Cardiac muscle cell (in vitro differentiated cells and primary cell): ENCODE measurements at places on chromosomes 6 and 20.

DNA sequence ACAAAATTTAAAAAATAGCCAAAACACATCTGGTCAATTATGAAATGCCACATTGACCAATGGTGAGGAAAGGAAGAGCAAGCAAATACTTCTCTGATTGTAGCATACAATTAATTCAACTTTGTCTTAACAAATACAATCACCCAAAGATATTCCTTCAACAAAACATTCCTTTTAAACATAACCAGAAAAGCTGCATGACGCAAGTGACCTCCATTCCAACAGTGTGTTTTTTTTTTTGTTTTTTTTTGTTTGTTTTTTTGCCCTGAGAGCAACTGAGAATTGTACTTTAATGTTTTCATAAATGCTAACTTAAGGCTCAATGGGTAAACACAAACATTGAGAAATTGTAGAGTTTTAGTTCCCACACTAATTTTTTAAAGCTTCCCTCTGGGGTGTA is 184.4 kb downstream of the PTPRK start:
- DNase-seq: no peak

DNA sequence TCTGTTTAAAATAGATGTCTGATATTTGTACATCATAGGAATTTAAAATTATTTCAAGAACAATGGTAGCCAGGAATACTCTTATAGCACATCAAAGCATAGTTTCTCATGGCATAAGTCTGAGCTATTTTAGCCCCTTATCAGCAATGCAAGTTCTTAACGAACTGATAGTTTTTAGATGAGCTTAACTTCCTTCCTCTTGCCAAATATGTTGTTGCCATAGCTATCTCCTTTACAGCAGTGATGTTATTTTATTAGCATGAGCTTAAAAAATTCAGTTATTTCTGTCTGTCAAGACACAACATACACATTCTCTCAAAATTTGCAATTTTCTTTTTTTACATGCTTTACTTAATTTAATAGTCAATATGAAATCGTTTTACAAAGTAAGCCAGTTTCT is 867.2 kb downstream of the PHF3 start:
- no peak for DNase-seq

DNA sequence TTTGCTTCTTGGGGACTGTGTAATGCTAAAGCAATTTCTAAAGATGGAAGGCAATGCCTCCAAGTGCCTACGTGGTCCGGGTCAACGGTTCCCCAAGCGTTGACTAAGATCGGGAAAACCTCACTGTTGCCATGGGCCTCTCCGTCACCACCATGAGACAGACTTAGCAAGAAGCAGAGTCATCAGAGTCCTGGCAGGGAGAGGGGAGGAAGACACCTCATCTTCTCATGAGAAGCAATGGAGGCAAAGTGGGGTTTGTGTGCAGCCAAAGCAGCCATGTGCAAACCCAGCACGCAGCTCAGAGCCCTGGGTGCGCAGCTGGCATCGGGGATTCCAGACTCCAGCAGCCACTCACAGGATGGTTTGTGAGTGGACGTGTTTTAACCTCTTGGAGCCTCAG is 111.4 kb downstream of the SYNDIG1 start:
- no peak for DNase-seq

DNA sequence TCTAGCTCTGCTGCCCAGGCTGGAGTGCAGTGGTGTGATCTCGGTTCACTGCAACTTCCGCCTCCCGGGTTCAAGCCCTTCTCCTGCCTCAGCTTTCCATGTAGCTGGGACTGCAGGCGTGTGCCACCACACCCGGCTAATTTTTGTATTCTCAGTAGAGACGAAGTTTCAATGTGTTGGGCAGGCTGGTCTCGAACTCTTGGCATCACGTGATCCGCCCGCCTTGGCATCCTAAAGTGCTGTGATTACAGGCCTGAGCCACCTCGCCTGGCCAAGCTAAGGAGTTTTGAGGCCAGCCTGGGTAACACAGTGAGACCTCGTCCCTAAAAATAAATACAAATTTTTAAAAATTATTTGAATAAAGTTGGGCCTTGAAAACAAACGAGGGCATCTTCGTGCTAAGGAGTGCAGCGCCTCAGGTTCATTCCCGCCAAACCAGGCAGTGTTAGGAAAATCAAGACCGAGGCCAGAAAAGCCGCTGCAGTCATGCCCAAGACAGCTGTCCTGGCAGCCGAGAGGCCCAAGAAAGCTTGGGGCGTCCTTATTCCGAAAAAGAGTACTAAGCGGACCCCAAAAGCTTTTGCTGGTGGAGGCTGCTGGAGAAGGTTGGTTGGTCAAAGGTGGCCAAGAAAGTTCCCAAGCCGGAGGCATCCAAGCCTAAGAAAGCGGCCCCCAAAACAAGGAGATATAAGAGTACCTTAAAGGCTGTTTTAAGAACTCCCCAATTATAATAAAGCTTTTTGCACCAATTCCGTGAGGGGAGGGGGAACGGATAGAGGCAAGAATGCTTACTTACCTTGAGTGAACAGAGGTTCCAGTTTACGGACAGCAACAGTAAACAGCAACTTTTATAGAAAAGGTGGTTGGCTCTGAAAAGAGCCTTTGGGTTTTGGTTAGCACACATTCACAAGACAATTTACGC is 109.0 kb downstream of the HFE start:
- DNase-seq: peak; percentile 23

GRCh38 chr20:42155586-42155985 is 537.4 kb upstream of the CHD6 start:
- no peak for DNase-seq

GRCh38 chr20:21548390-21549035 is 34.6 kb upstream of the NKX2-2 start:
- no peak for DNase-seq

- no peak for DNase-seq
Observed at GRCh38 chr6:53582963-53583362, 38.1 kb upstream of the GCLC start.

GRCh38 chr6:101417900-101418299 is 24.4 kb downstream of the GRIK2 start:
- no peak for DNase-seq

DNA sequence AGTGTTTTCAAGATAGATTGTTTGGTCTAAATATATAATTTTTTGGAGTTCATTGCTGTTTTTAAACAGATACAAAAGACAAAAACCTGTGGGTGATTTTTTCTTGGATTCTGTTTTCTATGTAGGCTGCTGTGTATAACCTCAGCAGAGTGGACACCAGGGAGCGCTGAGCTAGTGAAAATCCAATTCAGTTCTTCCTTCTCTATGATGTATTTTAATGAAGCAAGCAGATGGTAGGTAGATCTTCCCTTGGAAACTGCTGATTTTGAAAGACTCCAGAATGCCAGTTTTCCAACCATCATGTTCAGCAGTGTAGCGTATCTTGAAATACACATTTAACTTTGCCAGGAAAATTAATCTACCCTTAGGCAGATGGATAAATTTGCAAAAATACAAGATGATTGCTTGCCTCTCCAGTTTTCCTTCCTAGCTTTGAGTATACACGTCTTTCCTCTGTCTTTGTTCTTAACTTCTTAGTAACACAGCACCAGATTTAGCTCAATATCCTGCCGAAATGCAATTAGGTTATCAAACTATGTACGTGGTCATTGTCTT is 178.0 kb downstream of the PHF3 start:
- DNase-seq: no peak

GRCh38 chr20:5780846-5781217 is 30.6 kb downstream of the SHLD1 start:
- no peak for DNase-seq

DNA sequence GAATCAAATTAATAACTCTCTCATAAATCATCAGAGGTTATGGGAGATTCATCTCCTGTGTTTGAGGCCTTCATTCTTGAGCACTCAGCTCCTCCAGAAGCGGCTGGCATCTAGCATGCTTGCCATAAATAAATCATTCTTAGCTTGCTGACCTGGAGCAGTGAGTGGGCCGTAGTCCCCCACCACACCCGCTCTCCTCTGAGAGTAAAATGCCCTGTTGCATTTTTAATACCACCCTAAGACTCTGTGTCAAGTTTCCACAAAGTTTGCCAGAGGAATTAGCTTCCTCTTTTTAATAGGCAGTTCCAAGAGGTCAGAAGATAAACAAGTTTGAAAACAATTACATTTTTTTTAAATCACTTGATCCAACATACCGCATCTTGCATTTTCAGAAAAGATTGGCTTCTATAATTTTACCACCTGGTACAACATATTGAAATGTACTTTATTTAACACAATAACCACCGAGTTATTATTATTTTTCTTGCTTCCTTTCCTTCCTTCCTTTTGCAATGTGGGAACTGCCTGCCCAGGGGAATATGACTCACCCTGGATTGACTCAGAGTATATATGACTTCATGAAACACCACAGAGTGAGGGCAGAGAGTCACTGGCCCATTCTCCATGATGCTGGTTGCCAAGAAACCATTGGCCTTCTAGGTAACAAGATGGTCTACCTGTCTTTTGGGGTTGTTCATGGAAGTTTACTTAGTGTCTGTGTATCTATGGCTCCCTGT is 29.4 kb upstream of the CLIC5 start:
- peak; percentile 87 for DNase-seq

DNA sequence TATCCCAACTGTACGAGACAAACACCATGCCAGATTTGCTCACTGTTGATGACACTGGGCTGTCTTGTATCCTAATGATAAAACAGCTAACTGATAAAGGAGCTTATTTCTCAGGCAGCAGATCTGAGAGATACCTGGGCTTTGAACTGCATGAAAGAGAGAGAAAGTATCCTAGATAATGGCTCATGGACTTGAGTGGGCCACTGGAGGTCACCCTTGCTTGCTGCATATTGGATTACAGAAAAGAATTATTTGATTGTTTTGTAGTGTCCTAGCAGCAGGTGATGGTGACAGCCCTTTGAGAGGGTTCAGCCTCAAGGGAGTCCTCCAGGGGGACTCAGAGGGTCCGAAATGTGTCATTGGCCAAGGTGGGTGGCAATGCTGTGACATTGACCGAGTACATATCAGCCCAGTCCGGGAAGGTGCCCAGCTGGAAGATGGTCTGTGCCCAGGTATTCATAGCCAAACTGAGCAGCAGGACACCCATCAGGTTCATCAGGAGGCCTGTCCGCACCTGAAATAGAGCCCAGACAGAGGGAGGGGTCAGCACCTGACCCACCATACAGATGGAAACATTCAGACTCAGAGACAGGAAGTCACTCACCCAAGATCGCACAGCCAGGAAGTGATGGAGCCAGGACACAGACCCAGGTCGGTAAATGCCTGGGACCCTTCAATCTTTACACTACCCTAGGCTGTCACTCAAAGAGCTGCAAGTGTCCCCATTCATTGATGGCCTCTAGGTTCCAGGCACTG is 9.4 kb upstream of the OCSTAMP start:
- no peak for DNase-seq

DNA sequence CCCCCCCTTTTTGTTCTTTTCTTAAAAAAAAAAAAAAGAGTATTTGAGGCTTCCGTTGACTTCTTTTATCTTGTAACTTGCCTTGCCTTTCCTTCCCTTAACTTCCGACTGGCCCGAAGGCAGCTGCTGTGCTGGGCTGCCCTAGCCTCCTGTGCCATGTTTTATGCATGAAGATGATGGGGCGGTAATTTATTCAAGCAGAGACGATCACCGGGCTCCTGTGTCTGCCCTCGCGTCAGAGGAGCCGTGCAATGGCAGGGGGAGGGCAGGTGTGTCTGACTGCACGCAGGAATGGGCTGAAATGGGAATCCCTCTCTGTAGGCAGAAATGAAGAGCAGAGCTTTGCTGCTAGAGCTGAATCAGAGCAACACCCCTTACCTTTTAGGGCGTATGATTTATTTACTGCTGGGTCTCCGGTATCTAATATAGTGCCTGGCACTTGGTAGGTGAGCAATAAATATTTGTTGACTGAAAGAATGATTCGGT is 106.3 kb upstream of the RIPOR2 start:
- no peak for DNase-seq

GRCh38 chr6:133553652-133554051 is 312.5 kb downstream of the EYA4 start:
- peak; percentile 83 for DNase-seq

DNA sequence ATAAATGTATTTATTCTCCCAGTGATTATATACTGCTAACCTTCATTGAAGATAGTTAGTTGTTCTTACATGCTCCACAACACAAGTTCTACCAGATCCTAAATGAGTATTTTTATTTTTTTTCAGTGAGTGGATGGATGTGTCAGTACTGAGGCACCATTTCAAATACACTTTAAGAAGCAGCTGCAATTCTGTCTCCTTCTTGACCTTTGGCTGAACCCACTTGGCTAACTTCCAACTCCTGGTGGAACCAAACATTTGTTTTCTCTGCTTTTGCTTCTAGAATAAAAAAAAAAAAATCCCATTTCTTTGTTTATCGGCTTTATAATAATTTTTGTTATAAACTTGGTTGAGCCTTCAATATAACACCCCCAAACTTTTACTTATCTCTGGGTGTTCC is 458.3 kb upstream of the MAP3K7 start:
- DNase-seq: no peak

- DNase-seq: no peak
Observed at GRCh38 chr6:56593801-56594318, 48.8 kb downstream of the DST start.

DNA sequence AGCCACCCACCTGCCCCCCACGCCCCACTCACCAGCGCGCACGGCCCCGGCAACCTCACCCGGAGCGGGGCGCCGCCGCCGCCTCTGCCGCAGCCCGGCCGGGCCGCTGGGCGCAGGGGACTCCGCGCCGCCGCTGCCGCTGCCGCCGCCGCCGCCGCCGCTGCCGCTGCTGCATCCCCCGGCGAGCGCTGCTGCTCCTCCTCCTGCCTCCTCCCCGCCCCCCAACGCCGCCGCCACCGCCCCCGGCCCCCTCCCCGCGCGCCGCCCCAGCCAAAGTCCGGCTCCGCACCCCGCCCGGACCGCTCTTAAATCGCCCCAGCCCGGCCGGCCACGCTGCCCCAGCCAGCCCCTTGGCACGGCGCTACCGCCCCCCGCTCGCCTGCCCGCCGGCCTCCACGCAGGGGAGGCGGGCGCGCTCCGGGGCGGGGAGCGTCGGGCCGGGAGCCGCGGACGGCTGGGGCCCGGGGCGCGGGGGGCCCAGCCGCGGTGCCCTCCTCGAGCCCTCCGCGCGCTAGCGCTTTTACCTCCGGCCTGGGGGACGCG is at the start of gene SULF2:
Gene SULF2 (minus strand): TSS at position 171 of the 543 bp plus-strand sequence. CDS start 28,118 bp downstream, outside the sequence.
- DNase-seq: peak; percentile 70

- DNase-seq: no peak
Observed at GRCh38 chr20:39839399-39840119, 849.5 kb downstream of the MAFB start.

- DNase-seq: no peak
Observed at GRCh38 chr6:39050453-39051112, 2.0 kb downstream of the GLP1R start.

DNA sequence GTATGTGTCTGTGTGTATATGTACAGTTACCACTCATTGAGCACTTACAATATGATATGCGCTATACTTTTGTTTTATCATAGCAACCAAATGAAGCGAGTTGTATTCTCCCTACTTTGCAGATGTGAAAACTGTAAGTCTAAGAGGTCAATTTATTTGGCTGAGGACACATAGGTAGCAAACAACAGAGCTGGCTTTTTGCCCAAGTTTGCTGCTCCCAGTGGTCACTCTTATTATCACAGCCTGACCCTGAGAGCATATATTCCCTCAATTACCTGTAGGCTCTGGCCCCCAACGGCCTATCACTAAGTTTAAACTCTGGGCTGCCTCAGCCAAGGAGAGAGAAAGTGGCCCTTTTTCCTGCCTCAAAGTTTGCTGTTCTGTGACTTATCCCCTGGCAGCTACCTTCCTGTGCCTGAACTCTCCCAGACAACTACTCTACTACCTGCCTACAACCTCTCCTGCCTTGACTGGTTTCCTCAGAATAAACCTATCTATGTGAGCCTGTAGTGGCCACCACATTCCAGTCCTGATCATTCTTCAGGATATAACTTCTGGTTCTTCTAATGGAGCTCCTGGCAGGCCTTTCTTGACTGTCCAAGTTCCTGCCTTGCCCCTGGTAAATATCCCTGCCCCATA is 221.8 kb downstream of the FRK start:
- DNase-seq: peak; percentile 33
